ENCODE measurements at places on chromosomes 6 and 20.

DNA sequence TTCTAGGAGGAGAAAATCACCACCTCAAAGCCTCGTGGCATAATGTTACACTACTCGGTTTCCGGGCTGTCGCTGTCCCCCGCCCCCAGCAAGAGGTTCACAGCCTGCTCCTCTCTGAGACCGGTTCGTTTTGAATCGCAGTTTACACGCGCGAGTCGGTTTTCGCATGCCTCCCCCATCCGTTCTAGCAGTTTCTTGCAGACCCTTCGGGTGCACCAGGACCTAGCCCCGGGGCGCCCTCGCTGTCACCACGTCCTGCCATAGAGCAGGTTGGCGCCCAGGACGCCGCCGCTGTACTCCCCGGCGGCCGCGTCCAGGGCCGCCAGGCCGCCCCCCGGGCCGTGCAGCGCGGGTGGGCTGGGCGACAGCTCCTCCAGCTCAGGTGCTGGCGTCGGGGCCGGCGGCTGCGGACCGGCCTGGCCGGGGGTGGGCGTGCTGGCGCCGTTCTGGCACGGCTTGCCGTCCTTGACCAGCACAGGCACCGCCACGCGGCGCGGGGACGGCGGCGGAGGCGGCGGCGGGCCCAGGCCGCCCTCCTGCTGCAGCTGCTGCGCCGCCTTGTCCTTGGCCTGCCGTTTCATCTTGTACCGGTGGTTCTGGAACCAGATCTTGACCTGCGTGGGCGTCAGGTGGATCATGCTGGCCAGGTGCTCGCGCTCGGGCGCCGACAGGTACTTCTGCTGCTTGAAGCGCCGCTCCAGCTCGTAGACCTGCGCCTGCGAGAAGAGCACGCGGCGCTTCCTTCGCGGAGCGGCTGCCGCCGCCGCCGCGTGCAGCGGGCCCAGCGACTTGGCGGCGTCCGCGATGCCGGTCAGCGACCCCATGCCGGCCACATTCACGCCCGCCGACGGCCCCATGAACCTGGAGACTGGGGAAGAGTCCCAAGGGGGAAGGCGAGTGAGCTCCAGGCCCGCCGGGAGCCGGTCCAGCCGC is 1.4 kb downstream of the NKX2-4 start:
- peak; percentile 37 for DNase-seq

DNA sequence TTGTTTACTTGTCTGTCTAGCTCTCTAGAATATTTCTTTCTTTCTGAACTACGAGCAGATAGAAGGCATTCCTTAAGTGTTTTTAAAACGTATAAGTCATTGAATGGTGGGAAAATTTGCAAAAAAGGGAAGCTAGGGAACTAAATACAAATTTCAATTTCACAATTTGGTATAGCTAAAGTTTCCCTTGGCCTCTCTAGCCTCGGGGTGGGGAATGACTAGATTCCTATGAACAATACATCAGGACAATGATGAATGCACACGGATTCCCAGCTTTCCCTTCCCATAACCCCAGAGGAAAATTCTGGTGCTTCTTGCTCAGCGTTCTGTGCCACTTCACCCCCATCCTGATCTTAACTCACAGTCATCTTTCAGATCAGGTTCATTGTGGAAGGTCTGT is 113.3 kb upstream of the ASF1A start:
- DNase-seq: no peak

DNA sequence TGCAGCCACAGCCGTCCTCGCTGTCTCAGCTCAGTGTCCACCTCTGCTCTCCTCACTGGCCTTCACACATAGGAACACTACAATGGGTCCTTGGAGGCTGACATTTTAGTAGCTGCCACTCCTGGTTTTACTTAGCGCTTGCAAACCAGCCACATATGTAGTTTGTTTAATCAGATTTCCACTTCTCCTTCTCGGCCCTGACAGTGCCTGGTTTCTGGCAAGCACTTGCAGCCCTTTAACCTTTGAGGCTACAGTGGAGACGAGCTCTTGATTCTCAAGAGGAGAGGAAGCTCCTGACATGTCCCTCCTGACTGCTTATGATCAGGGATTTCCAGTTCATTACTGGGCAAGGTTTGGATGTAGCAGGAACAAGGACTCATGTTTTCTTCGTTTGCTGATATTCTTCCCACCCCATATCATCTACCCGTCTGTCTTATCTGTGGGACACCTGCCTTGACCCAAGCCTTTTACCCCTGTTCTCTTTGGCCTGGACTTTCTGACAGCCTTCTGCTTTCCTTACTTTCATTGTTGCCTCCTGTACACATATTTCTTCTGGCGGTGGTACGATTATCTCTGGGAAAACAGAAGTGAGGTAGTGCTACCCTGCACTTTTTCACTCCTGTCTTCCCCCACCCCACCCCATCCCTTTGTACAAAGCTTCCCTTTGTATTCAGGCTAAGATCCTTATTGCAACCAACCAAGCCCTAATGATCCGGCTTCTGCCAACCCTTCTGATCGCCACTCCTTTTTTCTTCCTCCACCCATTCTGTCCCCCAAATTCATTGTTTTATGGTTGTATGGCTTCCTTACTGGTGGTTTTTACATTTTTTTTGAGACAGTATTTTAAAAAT is 31.2 kb downstream of the CEP43 start:
- DNase-seq: no peak

- DNase-seq: no peak
These were observed 106.5 kb downstream of the SMLR1 start for GRCh38 chr6:130933712-130934200.

DNA sequence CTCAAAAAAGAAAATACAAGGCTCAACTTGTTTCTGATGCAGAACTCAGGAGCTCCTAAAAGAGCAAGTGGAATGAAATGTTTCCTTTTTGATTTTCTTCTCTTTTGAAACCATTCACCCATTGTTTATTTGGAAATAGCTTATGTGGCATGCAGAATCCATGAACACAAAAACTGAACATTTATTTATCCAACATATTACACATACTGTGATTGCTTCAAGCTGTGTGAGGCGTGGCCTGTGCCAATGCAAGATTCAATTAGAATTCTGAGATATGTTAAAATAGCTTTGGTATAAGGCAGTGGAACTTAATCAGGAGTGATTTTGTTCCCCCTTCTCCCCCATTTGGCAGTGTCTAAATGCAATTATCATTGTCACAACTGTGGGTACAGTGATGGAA is 45.9 kb upstream of the CARMIL1 start:
- DNase-seq: no peak

GRCh38 chr6:14174226-14174625 is 56.7 kb downstream of the CD83 start:
- DNase-seq: no peak

DNA sequence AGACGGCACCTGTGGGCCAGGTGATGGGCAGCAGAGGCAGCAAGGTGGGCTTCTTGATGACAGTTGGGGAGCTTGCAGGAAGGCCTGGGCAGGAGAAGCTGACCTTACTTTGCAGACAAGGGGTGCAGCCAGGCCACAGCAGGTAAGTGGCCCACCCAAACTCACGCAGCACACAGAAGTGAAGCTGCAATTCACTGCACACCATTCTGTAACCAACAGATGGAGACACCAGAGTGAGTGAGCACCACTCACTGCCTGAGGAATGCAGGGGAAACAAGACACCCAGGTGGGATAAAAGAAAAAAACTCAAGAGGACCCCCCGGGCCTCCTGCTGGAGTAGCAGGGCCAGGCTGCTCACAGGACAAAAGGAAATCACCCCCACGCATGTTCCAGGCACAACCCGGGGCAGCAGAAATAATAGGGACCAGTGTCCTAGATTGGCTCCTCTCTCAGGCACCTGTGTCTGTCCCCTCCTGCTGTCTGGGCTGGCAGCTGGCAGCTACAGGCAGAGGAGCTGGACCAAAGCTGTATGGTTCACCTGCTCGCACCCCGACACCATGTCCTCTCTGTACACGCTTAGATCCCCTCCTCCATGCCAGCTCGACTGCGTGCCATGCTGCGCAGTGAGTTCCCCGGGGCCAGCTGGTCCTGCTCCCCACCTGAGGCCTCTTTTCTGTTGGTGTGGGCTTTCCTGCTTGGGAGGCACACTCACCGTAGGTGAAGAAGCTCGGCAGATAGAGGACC is 4.9 kb downstream of the MTCH1 start:
- no peak for DNase-seq

- DNase-seq: no peak
These were observed 24.6 kb upstream of the PPP1R14C start for GRCh38 chr6:150118203-150118602.

GRCh38 chr20:45404438-45404837 is 3.7 kb upstream of the DBNDD2 start:
- DNase-seq: no peak
